GM18507 (cell line): ENCODE measurements at places on chromosomes 1 and 21.

- DNase-seq, result no peak
These were observed 17.0 kb upstream of the LEFTY2 start for GRCh38 chr1:225958041-225958440.

DNA sequence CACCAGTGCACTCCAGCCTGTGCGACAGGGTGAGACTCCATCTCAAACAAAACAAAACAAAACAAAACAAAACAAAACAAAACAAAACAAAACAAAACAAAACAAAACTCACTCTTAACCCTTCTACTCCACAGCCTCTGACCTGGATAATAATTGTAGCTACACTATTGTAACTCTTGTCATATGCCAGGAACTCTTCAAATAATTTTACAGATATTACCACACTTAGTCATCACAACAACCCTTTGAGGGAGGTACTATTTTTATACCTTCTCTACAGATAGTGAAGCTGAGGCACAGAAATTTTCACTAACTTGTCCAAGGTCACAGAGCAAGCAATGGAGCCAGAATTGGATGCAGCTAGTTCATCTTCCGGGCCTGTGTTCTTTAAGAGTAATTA lies 547.8 kb downstream of the ADGRL2 start:
- no peak for DNase-seq

GRCh38 chr1:26066857-26067256 lies 573 bp downstream of the TRIM63 start:
- DNase-seq, result no peak

- no peak for DNase-seq
These were observed 47.9 kb upstream of the NUF2 start for GRCh38 chr1:163273766-163274441.

GRCh38 chr1:243605604-243606003 lies 244.4 kb downstream of the AKT3 start:
- DNase-seq, result no peak

DNA sequence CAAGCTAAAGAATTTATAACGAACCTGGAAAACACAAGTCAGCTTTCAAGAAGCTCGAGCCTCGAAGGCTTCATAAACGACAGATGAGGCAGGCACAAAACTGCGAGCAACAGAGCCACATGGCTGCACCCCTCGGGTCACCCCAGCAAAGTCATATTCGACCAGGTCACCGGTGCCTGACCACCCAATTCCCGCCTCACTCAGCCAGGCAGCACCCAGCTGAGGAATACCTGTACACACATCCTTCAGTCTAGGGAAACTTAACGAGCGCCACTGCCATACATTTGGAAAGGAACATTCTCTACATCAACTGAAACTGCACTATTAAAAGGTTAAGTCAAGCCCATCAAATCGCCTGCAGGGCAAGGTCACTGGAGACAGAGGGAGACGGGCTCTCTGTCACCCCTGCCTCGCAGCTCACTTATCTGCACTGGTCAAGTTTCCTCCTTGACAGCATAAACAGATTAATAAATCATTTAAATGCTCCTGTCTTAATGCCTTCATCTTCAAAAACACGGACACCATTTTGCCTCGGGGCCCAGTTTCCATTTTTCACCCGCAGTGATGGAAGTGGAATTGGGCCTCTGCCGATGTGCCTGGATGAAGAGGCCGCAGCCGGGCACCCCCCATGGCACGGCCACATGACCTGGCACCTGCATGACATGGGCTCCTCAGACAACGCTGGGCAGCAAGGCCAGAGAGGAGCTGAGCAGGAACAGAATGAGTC lies 20.6 kb downstream of the NPHP4 start:
- no peak for DNase-seq
